HFFc6 (cell line): ENCODE measurements at places on chromosomes 7 and 10. TPM values are rescaled to one million over a fixed set of nuclear protein-coding genes. Genes with fewer than 3 reads are reported as not detected.
A peak's percentile ranks its signal among the peaks of the same experiment; 100 is the strongest.

The FANK1 gene
- 0.22 to 1.3 TPM (median 1.1 TPM) in 3 replicates for total RNA-seq

The PTPN20 gene
- total RNA-seq = not detected in 3 replicates

The SFRP5 gene
- not detected in 3 replicates for total RNA-seq

The ANXA11 gene
- total RNA-seq = 245 to 326 TPM (median 274 TPM) in 3 replicates

The CUBN gene
- total RNA-seq = 0.70 to 1.5 TPM (median 0.74 TPM) in 3 replicates

The RNLS gene
- total RNA-seq = 1.8 to 3.1 TPM (median 1.9 TPM) in 3 replicates

The FGFBP3 gene
- total RNA-seq = 0.53 to 0.74 TPM (median 0.69 TPM) in 3 replicates

The ZNF138 gene
- total RNA-seq = 1.3 to 2.7 TPM (median 2.6 TPM) in 3 replicates

- peak within 1 kb of the TSS; percentile 97 for H3K4me3 ChIP-seq
- peaks cover 18% of the 10 kb centered on the region for H3K36me3 ChIP-seq
- H3K27ac ChIP-seq = peak within 1 kb of the TSS; percentile 74
- H3K4me1 ChIP-seq = peaks cover 37% of the 10 kb centered on the region
- H3K27me3 ChIP-seq = peaks cover 3% of the 10 kb centered on the region
These were observed at the start of gene SMURF1 for GRCh38 chr7:99143853-99144672. Gene SMURF1 (minus strand): TSS chr7:99144108. CDS start chr7:99143780, 328 bp downstream.

GRCh38 chr10:50627896-50628295 is 4.1 kb upstream of the SGMS1 start:
- no peak overlapping the region for H3K4me3 ChIP-seq
- H3K36me3 ChIP-seq = no peaks in the 10 kb centered on the region
- peaks cover 6% of the 10 kb centered on the region; the same call in 1 of the 2 replicates for H3K4me1 ChIP-seq
- H3K27ac ChIP-seq = no peak overlapping the region
- H3K27me3 ChIP-seq = peaks cover 3% of the 10 kb centered on the region; the same call in 1 of the 2 replicates

DNA sequence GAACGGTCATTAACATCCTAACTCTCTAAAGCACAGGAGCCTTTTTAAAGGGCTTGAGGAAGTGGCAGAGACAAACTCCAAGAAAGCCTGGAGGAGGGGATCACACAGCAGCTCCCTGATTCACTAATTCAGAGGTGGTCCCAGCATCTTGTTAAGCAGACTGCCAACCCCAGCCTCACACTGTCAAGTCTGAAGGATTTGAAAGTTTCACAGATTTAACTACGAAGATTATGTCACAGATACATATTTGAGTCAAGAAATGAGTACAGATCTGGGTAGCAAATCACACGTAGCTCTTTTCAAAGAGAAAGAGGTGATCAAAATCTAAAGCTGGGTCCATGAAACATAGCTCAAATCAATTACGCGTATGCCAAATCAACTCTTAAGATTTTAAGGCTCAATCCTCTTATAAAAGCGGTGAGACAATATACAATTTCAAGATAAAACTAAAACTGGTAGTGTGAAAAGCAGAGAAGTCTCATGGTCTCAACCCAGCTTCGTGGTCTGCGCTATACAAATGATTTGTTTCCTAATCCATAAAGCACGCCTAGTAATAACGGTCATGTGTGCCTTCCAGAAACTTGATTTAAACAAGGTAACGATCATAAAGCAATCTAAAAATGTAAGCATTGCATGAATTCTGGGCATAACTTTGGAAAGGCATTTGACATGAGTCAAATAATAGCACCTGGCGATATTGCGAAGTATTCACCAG is 229.9 kb upstream of the MKLN1 start:
- DNase-seq = no peak
- H3K36me3 ChIP-seq = peaks cover 58% of the 10 kb centered on the region
- peaks cover 12% of the 10 kb centered on the region for H3K27me3 ChIP-seq
- no peak overlapping the region for H3K27ac ChIP-seq
- H3K4me3 ChIP-seq = no peak overlapping the region

- H3K4me1 ChIP-seq = peaks cover 33% of the 10 kb centered on the region
- no peak overlapping the region for H3K27ac ChIP-seq
- no peak for DNase-seq
- no peak overlapping the region for H3K4me3 ChIP-seq
These were observed 63.3 kb downstream of the FAM185A start for GRCh38 chr7:102811942-102812678.

- peaks cover 2% of the 10 kb centered on the region for H3K27me3 ChIP-seq
- no peak for DNase-seq
- H3K4me1 ChIP-seq = peaks cover 18% of the 10 kb centered on the region
- H3K36me3 ChIP-seq = peaks cover 30% of the 10 kb centered on the region
These were observed 23.0 kb downstream of the AMZ1 start for GRCh38 chr7:2710901-2711551.

GRCh38 chr7:7566651-7567611 is at the start of gene MIOS:
Gene MIOS (plus strand): TSS chr7:7566884. CDS start chr7:7572476, 5,592 bp downstream.
- H3K4me1 ChIP-seq = peaks cover 29% of the 10 kb centered on the region
- peaks cover 25% of the 10 kb centered on the region for H3K36me3 ChIP-seq
- H3K4me3 ChIP-seq = peak within 1 kb of the TSS; percentile 93
- H3K27me3 ChIP-seq = no peaks in the 10 kb centered on the region
- DNase-seq = peak; percentile 51

DNA sequence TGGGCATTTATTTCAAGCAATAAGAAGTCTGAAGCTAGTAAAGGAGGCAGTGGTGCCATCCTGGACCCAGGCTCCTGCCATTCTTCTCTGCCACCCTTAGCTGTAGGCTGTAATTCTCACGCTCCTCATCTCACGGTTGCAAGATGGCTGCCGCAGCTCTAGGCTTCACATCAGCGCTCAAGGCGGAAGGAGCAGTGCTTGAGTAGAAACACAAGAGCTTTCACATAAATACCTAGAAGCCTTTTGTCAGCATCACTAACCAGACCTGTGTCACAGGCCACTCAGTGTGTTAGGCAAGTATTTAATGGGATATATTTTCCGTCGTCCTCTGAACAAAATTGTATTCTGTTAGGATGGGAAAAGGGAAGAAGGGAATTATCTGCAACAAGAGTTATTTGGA is 118.9 kb upstream of the KLF14 start:
- H3K27me3 ChIP-seq = peaks cover 36% of the 10 kb centered on the region
- peak overlapping the region; percentile 82 for H3K27ac ChIP-seq
- DNase-seq = no peak
- H3K4me1 ChIP-seq = peaks cover 95% of the 10 kb centered on the region

DNA sequence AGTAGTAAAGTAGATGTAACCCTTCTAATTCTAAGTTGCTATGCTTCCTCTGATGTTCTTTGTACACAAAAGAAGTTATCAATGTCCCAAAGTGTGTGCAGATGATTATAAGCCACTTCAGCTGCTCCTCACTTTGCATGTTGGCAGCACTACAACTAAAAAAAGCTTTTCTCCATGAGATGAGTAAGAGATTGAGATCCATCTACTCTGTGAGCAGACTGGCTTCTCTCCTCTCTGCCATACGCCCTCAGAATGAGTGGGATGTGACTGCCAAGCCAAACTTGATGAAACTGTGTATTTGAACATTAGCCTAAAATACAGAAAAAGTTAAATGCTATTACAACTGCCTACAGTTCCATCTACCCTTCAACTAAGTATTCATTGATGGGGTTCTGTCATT is 102.9 kb upstream of the ETV1 start:
- H3K27ac ChIP-seq = no peak overlapping the region
- no peak overlapping the region for H3K4me3 ChIP-seq
- DNase-seq = no peak
- no peaks in the 10 kb centered on the region for H3K4me1 ChIP-seq
- H3K36me3 ChIP-seq = no peaks in the 10 kb centered on the region
- no peaks in the 10 kb centered on the region for H3K27me3 ChIP-seq

DNA sequence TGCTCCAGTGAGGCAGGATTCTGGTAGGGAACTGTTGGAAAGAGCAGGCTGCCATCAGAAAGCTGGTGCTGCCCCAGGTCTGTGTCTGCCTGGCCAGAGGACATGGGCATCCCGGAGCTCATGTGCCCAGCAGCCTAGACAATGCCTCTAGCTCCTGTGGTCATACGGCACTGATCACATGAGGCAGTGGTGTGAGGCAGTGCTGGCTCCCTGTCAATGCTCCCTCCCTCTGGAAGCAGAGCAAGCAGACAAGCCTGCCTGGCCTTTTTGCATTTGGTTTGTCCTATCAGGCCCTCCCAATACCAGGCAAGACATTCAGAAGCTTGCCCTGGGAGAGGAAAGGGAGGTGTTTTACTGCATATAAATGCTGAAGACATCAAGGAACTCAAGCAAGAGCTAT is 19.5 kb upstream of the MMP21 start:
- peaks cover 13% of the 10 kb centered on the region for H3K36me3 ChIP-seq
- H3K4me1 ChIP-seq = no peaks in the 10 kb centered on the region
- no peak overlapping the region for H3K4me3 ChIP-seq
- no peak overlapping the region for H3K27ac ChIP-seq

GRCh38 chr7:140876519-140877248 is 48.0 kb downstream of the BRAF start:
- H3K4me1 ChIP-seq = peaks cover 32% of the 10 kb centered on the region
- no peak overlapping the region for H3K4me3 ChIP-seq
- no peaks in the 10 kb centered on the region for H3K27me3 ChIP-seq
- peaks cover 13% of the 10 kb centered on the region for H3K36me3 ChIP-seq
- H3K27ac ChIP-seq = no peak overlapping the region

DNA sequence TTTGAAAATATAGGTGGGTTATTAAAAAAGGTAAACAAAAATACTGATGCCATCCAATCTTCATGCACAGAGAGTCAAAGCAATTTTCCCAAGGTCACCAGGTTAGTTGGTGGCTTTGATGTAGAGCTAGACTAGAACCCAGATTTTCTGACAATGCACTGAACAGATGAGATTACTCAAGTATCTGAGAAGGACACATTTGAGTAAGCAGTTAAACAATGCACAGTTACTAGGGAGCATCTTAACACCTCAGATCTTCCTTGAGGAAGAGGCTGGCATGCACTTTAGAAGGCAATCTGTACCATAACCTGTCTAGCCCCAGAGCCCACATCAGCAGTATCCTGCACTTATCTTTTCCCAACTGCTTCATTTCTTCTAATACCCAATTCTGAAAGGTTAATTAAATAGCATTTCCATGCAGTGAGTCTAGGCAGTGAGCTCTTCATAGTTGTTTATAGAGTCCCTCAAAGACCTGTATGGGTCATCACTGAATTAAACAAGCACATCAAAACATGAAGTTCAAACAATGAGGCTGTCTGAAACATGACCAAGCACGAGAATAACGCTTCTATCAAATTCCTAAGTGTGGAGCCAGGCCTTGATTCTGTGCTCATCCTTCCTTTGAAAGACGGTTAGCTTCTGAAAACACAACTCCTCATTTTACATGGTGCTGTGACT is 38.2 kb upstream of the ANK3 start:
- H3K27me3 ChIP-seq = no peaks in the 10 kb centered on the region
- H3K4me3 ChIP-seq = no peak overlapping the region
- no peak overlapping the region; the same call in 1 of the 2 replicates for H3K27ac ChIP-seq
- no peaks in the 10 kb centered on the region; the same call in 1 of the 2 replicates for H3K36me3 ChIP-seq
- DNase-seq = no peak

GRCh38 chr10:124011464-124011863 is 81.9 kb downstream of the CHST15 start:
- no peak overlapping the region for H3K27ac ChIP-seq
- 0 out of 2 replicates have a peak, but pooled peaks cover 5% of the 10 kb centered on the region for H3K4me1 ChIP-seq
- DNase-seq = no peak
- no peak overlapping the region for H3K4me3 ChIP-seq

DNA sequence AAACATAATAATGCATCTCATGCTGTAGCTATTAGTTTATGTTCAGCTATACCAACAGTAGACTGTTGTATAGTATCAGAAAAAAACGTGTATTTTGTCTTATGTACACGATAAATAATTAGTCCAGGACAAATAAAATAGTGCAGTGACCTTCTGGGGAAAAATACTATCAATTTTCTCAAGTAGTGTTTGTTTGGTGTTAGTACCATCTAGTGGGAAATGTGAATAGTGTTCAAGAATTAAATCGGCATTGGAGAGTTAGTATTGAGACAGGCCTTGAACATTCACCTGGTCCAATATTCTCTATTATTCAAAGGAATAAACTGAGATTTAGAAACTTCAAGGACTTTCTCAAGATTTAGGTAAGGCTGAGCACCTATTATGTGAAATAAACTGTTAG is 21.7 kb upstream of the OR2A5 start:
- no peaks in the 10 kb centered on the region; the same call in 1 of the 2 replicates for H3K4me1 ChIP-seq
- no peaks in the 10 kb centered on the region for H3K36me3 ChIP-seq
- no peak overlapping the region for H3K4me3 ChIP-seq
- H3K27ac ChIP-seq = no peak overlapping the region
- peaks cover 1% of the 10 kb centered on the region; the same call in 1 of the 2 replicates for H3K27me3 ChIP-seq

DNA sequence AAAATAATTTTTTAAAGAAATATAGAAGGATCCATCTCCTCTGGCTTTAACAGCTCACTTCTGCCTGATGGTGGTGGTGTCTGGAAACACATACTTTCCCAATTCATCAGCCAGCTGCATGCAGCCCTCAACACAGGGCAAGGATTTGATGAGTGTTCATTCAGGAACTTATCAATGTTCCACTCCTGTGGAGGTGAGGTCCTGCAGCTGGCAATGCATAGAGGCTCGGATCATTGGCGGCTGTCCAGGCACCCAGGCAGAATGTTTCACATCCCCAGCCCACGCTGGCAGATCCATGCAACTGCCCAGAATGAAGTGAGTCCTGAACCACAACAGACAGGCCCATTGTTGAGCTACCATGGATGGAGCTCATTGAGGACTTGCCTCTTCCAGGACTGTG is 55.2 kb upstream of the KCNMA1 start:
- H3K27me3 ChIP-seq = peaks cover 31% of the 10 kb centered on the region
- DNase-seq = peak; percentile 48
- peaks cover 7% of the 10 kb centered on the region for H3K4me1 ChIP-seq

- H3K27me3 ChIP-seq = peaks cover 1% of the 10 kb centered on the region
- H3K36me3 ChIP-seq = peaks cover 6% of the 10 kb centered on the region; the same call in 1 of the 2 replicates
- DNase-seq = no peak
These were observed 67.5 kb upstream of the LRRC17 start for GRCh38 chr7:102845346-102845745.

DNA sequence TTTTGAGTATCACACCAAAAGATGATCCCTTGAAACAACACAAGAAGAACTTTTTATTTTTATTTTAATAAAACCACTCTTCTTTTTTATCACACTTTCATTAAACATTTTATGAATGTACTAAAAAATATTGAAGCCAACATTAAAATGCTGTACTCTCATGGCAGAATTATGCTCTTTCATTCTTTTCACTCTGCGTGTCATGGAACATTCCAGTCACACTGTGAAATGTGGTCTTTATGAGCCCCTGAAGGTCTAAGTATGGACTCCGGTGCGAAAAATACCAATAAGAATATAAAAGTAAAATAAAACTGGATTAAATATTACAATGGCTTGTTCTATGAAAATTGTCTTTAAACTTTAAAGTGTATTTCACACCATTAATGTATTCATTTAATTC is 148.4 kb downstream of the TMEM26 start:
- H3K27ac ChIP-seq = no peak overlapping the region
- no peak overlapping the region for H3K4me3 ChIP-seq
- H3K27me3 ChIP-seq = no peaks in the 10 kb centered on the region; the same call in 1 of the 2 replicates
- peaks cover 6% of the 10 kb centered on the region; the same call in 1 of the 2 replicates for H3K4me1 ChIP-seq
- no peaks in the 10 kb centered on the region for H3K36me3 ChIP-seq

- H3K4me3 ChIP-seq = no peak overlapping the region
- H3K4me1 ChIP-seq = no peaks in the 10 kb centered on the region
- no peaks in the 10 kb centered on the region for H3K36me3 ChIP-seq
- H3K27ac ChIP-seq = no peak overlapping the region
- peaks cover 4% of the 10 kb centered on the region; the same call in 1 of the 2 replicates for H3K27me3 ChIP-seq
- no peak for DNase-seq
These were observed 689.7 kb upstream of the IGFBP3 start for GRCh38 chr7:46610746-46611145.

GRCh38 chr7:106346678-106347217 is 62.0 kb upstream of the NAMPT start:
- no peak overlapping the region for H3K4me3 ChIP-seq
- H3K27ac ChIP-seq = peak overlapping the region; percentile 24; the same call in 1 of the 2 replicates
- DNase-seq = peak; percentile 87
- H3K36me3 ChIP-seq = peaks cover 54% of the 10 kb centered on the region
